Lower lobe of right lung (tissue), 2 donors: ENCODE measurements at places on chromosomes 3 and 15. TPM values are rescaled to one million over a fixed set of nuclear protein-coding genes. Genes with fewer than 3 reads are reported as not detected.

Gene CHRM5
- total RNA-seq, result not detected

Gene EXD1
- total RNA-seq, result not detected

Gene SLC22A13
- 0.32 TPM for total RNA-seq

Gene PLA2G4D
- total RNA-seq, result not detected

Gene PFKFB4
- total RNA-seq, result 12.9 TPM

Gene DISP2
- total RNA-seq, result 4.3 TPM
